ENCODE measurements at places on chromosomes 7 and 10. TPM values are rescaled to one million over a fixed set of nuclear protein-coding genes. Genes with fewer than 3 reads are reported as not detected.

ADAM22 gene
- 1.2 TPM for total RNA-seq

NYAP1 gene
- 0.72 TPM for total RNA-seq

FAM237B gene
- total RNA-seq, result not detected

- DNase-seq, result no peak
These were observed 67.1 kb upstream of the PRR15 start for GRCh38 chr7:29496355-29497020.

- DNase-seq, result no peak
These were observed 87.0 kb downstream of the LARP4B start for GRCh38 chr10:844552-844951.

GRCh38 chr7:53350241-53350640, 314.8 kb downstream of the POM121L12 start:
- no peak for DNase-seq

DNA sequence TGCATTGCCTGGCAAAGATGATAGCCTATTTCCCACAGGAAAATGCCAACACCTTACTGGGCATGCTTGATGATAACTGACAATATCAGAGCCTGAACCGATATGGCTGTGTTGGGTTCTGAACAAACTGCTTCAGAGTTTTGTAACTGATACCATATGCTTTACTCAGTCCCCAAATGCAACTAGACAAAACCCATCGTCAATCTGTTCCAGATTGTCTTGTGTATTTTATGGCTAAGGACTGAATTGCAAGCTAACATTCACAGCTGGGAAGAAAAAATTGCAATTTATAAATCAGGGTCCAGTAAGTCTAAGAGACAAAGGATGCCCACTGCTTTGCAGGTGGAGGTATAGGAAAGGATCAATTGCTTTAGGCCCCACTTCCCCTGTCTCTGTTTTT, 116.8 kb upstream of the WNT16 start:
- no peak for DNase-seq

DNA sequence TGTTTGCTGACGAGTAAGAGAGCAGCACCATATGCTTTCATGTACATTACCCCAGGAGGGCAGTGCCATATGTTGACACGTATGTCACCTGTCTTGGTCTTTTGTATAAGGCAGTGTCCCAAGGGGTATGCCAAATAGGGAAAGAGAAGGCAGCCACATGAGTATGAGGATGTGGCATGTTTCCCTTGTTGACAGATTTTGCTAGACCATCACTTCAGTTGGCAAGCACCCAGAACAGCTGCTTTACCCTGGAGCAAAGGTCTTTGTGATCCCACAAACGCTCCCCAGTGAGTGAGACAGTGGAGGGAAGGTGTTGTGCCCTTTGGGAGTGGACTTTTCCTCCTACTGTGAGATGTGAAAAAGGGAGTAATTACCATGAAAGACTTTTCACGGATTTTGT, 350.1 kb downstream of the ETV1 start:
- no peak for DNase-seq

DNA sequence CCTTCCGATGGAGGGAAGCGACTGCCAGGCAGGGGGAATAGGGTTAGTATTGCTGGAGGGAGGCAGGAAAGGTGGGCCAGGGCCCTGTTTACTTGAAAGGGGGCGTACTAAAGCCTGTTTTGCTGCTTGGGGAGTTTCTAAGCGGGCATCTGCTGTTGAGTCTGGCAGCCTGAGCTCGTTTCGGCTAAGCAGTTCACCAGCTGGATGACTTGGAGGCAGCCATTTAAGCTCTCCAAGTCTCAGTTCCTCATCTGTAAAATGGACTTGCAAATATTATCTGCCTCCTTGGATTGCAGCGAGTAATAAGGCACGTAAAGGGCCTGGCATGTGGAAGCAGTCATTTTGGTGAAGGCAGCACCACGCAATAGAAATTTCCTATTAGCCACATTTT, 44.0 kb downstream of the LDB3 start:
- DNase-seq, result no peak

GRCh38 chr7:66033471-66034385, 41.9 kb upstream of the ASL start:
- DNase-seq, result no peak

DNA sequence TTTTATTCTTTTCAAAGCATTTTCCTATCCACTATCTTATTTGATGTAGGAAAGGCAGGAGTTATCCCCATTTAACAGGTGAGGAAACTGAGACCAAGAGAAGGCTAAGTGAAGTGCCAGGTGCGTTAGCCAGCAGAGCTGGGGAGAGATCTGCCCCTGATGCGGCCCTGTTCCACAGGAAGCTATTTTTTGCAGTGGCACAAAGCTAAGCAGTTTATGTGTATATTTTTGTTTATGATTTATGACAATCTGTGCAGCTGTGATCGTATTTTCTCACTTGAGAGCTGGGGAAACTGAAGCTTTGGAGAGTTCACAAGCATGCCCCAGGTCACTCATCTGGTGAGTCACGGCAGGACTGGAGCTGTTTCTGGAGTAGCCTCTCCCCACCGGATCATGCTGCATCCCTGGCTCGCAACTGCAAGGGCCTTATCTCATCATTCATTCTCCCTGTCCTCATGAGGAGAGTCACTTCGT, 38.8 kb downstream of the SLC29A3 start:
- no peak for DNase-seq

DNA sequence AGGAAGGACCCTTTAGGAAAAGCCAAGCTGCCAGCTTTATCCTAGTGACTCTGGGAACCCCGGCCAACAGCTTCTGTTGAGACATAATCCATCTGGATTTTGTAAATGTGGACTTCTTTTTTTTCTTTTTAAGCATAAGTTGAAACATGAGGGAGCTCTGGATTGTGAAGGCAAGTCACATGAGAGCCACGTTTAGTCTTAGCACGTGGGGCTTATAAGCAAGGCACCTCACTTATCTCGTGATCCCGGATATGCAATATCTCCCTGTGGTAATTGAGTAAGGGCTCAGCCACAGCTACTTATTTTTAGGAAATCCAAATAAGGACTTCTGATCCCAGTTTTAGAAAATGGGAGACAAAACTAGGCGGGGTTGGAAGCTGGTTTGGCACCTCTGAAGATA, 111.2 kb upstream of the PTN start:
- DNase-seq, result no peak

GRCh38 chr7:101915000-101915399, 97.6 kb downstream of the CUX1 start:
- DNase-seq, result no peak

- DNase-seq, result no peak
These were observed at the start of gene AKR1C8 for GRCh38 chr10:5184987-5185775. AKR1C8 (minus strand) TSS chr10:5185150; CDS start chr10:5185104, 46 bp downstream.
